ENCODE measurements at places on chromosomes 13 and 19. TPM values are rescaled to one million over a fixed set of nuclear protein-coding genes. Genes with fewer than 3 reads are reported as not detected.

HSH2D gene
- total RNA-seq: not detected

EDNRB gene
- total RNA-seq: 0.18 TPM

CALR3 gene
- total RNA-seq: not detected

TRPC4 gene
- 0.10 TPM for total RNA-seq

MEIOSIN gene
- not detected for total RNA-seq

ZNF296 gene
- total RNA-seq: 6.7 TPM

SLC17A7 gene
- total RNA-seq: 1.2 TPM

- no peaks in the 10 kb centered on the region for H3K27me3 ChIP-seq
- H3K4me1 ChIP-seq: no peaks in the 10 kb centered on the region
- no peak overlapping the region for H3K27ac ChIP-seq
- no peak overlapping the region for H3K4me3 ChIP-seq
Measured at GRCh38 chr13:36102721-36103120, 28.5 kb downstream of the DCLK1 start.

DNA sequence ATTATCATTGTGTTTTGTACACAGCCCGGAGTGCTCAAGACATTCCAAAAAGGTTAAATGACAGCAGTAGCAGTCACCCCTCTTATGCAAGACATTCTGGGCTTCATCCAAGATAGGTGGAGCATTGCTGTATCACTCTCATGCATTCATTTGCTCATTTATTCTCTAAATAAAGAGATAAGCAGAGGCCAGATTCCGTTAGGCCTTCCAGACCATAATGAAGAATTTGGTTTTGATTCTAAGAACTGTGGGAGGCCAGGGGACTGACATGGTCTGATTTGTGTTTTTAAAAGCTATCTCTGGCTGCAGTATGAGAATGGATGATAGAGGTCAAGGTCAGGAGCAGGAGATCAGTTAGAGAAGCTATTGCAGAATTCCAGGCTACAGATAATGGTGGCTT is 145.8 kb downstream of the KCNRG start:
- no peaks in the 10 kb centered on the region for H3K4me1 ChIP-seq
- no peaks in the 10 kb centered on the region for H3K27me3 ChIP-seq
- H3K27ac ChIP-seq: no peak overlapping the region
- no peaks in the 10 kb centered on the region for H3K36me3 ChIP-seq
- no peak overlapping the region for H3K4me3 ChIP-seq

- no peak overlapping the region for H3K4me3 ChIP-seq
- DNase-seq: no peak
- H3K27me3 ChIP-seq: no peaks in the 10 kb centered on the region
- no peaks in the 10 kb centered on the region for H3K36me3 ChIP-seq
- H3K4me1 ChIP-seq: no peaks in the 10 kb centered on the region
- no peak overlapping the region for H3K27ac ChIP-seq
Measured at GRCh38 chr19:12842511-12842910, 4.2 kb downstream of the MAST1 start.

GRCh38 chr19:5908773-5909442 is 4.2 kb downstream of the VMAC start:
- no peak for DNase-seq
- no peak overlapping the region for H3K4me3 ChIP-seq
- no peaks in the 10 kb centered on the region for H3K27me3 ChIP-seq

- H3K4me1 ChIP-seq: peaks cover 15% of the 10 kb centered on the region
- peak overlapping the region; percentile 68 for H3K4me3 ChIP-seq
- H3K36me3 ChIP-seq: peaks cover 7% of the 10 kb centered on the region
- peak overlapping the region; percentile 79 for H3K27ac ChIP-seq
Measured at GRCh38 chr19:1942078-1942933, 1.3 kb downstream of the CSNK1G2 start.

DNA sequence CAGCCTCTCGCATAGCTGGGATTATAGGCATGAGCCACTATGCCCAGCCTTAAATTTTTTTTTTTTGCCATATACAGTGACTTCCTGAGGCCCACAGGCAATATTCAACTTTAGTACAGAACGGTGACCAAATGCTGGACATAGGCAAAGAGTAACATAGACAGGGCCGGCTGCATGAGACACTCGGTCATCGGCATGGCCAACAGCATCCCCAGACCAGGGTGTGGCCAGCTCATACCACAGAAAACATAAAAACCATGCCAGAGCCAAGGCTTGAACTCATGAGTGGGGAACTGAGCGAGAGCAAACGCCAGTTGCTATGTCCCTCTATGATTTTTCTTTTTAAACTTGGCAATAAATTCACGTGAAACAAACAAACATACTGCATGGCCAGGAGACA is 17.0 kb downstream of the KANK2 start:
- no peak for DNase-seq
- H3K4me3 ChIP-seq: no peak overlapping the region
- no peaks in the 10 kb centered on the region for H3K27me3 ChIP-seq
- H3K36me3 ChIP-seq: peaks cover 2% of the 10 kb centered on the region
- H3K27ac ChIP-seq: no peak overlapping the region

DNA sequence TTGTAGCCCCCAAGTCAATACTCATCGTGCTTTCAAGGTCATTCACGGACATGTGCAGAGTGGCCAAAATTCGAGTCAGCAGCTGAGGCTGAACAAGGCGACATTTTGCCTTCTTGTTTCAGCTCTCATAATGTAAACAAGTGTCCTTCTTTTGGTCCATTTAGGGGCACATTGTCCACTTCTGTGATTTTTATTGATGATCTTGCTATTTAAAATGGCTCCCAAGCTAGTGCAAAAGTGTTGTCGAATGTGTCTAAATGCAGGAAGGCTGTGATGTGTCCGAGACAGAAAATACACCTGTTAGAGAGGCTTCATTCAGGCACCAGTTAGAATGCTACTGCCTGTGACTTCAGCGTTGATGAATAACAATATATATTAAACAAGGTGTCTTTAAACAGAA is 405.9 kb downstream of the IRS2 start:
- H3K36me3 ChIP-seq: no peaks in the 10 kb centered on the region
- DNase-seq: no peak
- no peaks in the 10 kb centered on the region for H3K27me3 ChIP-seq
- H3K4me3 ChIP-seq: no peak overlapping the region
- H3K27ac ChIP-seq: no peak overlapping the region

DNA sequence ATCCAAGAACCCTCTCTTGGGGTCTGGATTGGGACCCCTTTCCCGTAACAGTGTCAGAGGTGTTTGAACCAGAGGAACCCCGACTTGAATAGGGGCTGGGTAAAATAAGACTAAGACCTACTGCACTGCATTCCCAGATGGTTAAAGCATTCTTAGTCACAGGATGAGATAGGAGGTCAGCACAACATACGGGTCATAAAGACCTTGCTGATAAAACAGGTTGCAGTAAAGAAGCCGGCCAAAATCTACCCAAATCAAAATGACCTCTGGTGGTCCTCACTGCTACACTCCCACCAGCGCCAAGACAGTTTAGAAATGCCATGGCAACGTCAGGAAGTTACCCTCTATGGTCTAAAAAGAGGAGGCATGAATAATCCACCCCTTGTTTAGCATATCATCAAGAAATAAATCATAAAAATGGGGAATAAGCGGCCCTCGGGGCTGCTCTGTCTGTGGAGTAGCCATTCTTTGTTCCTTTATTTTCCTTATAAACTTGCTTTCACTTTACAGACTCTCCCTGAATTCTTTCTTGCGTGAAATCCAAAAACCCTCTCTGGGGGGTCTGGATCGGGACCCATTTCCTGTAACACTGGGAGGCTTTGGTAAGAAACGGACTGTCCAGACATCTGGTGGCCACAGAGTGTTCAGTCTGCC is 4.4 kb upstream of the SIN3B start:
- peak overlapping the region; percentile 54 for H3K4me3 ChIP-seq
- peak overlapping the region; percentile 67 for H3K27ac ChIP-seq
- no peaks in the 10 kb centered on the region for H3K27me3 ChIP-seq
- peaks cover 2% of the 10 kb centered on the region for H3K36me3 ChIP-seq
- peaks cover 17% of the 10 kb centered on the region for H3K4me1 ChIP-seq

DNA sequence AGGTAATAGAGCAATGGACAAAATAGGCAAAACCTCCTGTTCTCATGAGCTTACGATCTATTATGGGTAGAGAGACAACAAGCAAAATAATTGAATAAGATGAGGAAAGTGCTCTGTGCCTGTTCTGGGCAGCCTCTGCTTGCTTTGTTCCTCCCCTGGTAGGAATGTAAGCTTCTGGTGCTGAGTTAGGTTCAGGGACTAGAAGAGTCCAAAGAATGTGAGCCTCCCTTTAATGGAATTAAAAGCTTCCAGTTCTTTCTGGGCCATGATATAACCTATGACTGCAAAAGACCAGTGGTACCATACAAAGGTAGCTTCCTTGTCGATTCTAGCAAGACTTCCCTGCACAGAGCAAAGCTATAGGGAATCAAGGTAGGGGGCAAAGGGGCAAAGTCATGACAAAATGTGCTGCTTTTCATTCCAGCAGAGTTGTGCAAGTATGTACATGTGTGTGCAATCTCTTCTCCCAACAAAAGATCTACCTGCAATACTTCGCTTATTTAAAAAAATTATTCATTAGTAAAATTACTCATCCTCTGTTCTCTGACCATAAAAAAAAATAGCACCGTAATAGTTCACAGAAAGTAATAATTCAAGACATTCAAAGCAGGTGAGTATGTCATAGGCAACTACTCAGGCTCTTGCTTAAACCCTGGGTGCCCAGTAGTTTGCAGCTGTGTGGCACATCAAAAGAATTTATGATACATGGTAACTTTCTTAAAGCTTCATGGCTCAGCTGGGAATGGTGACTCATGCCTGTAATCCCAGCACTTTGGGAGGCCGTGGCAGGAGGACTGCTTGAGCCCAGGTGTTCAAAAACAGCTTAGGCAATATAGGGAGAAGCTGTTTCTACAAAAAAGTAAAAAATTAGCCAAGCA is 21.4 kb downstream of the ACOD1 start:
- no peaks in the 10 kb centered on the region for H3K36me3 ChIP-seq
- no peak overlapping the region for H3K4me3 ChIP-seq
- no peak overlapping the region for H3K27ac ChIP-seq
- DNase-seq: no peak
- H3K4me1 ChIP-seq: no peaks in the 10 kb centered on the region
- H3K27me3 ChIP-seq: no peaks in the 10 kb centered on the region

- no peak overlapping the region for H3K4me3 ChIP-seq
- H3K4me1 ChIP-seq: no peaks in the 10 kb centered on the region
- no peaks in the 10 kb centered on the region for H3K27me3 ChIP-seq
- H3K36me3 ChIP-seq: no peaks in the 10 kb centered on the region
- H3K27ac ChIP-seq: no peak overlapping the region
Measured at GRCh38 chr13:32542221-32542620, 3.6 kb upstream of the N4BP2L2 start.

DNA sequence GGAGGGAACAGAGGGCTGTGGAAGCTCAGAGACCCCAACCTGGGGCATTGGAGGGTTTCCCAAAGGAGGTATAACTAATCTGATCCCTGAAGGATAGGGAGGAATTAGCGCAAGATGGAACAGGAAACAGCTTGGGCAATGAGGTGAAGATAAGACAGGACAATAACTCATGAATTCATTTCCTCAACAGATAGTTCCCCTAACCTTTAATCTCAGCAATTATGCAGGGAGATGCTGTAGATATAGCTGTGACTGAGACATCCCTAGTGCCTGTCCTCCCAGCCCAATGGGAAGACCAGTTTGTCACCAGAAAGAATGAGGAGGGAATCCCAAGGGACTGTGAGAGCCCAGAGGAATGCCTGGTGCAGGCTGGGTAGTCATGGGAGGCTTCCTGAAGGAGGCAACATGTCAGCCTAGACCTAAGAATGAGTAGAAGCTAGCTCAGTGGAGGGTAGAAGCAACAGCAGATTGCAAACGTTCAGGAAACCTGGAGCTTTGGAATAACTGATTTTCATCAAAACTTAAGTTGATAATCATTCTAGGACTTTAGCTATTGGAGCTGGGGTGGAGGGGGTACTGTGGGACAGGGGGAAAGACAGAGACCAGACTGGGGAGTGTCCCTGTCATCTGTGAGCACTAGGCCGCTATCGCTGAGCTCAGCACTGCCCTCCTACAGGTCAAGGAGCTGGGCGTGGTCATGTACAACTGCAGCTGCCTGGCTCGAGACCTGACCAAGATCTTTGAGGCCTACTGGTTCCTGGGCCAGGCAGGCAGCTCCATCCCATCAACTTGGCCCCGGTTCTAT is 18.8 kb downstream of the HIPK4 start:
- DNase-seq: no peak
- H3K27ac ChIP-seq: no peak overlapping the region
- no peaks in the 10 kb centered on the region for H3K27me3 ChIP-seq
- H3K4me3 ChIP-seq: no peak overlapping the region
- H3K36me3 ChIP-seq: no peaks in the 10 kb centered on the region

- H3K36me3 ChIP-seq: no peaks in the 10 kb centered on the region
- no peak overlapping the region for H3K27ac ChIP-seq
- no peaks in the 10 kb centered on the region for H3K27me3 ChIP-seq
- H3K4me1 ChIP-seq: no peaks in the 10 kb centered on the region
Measured at GRCh38 chr13:84443463-84443862, 561.2 kb upstream of the SLITRK1 start.

GRCh38 chr13:35603593-35604285 is 127.2 kb upstream of the MAB21L1 start:
- H3K4me1 ChIP-seq: no peaks in the 10 kb centered on the region
- H3K36me3 ChIP-seq: no peaks in the 10 kb centered on the region
- H3K4me3 ChIP-seq: no peak overlapping the region
- DNase-seq: no peak
- no peaks in the 10 kb centered on the region for H3K27me3 ChIP-seq

- no peak for DNase-seq
- no peak overlapping the region for H3K27ac ChIP-seq
- no peaks in the 10 kb centered on the region for H3K4me1 ChIP-seq
- H3K36me3 ChIP-seq: no peaks in the 10 kb centered on the region
Measured at GRCh38 chr13:75481176-75482069, 546 bp downstream of the TBC1D4 start.
